ENCODE measurements at places on chromosomes 6 and 20.

- no peak for DNase-seq
Measured at GRCh38 chr6:41071501-41071922, 644 bp downstream of the OARD1 start.

DNA sequence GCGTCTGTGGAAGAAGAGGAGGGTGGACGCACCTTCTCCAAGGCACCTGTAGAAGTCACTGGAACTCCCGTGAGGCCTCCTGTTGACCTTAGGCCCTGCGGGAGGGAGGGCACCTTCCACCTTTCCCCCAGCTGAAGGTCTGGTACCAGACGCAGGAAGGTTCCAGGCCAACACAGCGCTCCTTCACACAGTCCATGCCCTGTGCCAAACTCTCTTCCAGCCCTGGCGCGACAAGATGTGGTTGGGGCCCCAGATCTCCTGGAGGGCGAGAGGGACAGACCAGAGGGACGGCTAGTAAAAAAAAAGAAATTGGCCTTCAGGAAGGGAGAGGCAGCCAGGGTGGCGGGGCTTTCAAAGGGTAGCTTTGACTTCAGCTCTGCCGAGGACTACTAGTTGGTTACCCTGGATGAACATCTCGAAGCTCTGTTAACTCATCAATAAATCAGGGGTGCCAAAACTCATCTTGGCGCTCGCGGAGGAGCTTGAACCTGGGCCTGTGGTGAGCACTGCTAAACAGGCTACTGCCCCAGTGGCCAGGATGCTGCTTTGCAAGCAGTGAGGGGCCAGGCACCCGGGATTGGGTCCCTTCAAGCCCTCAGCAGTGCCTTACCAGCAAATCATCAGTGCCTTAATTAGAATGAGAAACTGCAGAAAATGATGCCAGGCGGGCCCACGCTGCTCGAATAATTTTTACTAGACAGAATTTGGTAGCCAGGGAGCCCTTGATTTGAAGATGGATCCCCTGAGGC lies 14.9 kb downstream of the AARS2 start:
- no peak for DNase-seq

DNA sequence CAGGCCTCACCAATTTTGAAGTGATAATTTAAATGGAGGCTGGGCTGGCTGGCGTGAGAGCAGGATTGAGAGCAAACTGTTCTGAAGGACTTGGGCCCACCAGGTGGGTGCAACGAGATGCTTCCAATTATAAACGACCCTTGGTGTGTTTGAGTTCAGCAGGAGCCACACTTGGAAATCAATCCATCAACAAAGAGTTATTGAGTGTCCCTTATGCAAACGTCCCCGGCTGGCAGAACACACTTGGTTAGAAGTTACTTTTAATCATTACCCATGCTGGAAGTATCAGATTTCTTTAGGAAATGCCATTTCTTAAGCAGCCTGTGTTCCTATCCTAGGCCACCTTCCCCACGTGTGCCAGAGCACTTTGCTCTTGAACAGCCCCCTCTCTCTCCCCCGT lies 37.8 kb upstream of the ZNF831 start:
- no peak for DNase-seq

- no peak for DNase-seq
Measured at GRCh38 chr6:91149246-91149955, 562.5 kb upstream of the MAP3K7 start.

DNA sequence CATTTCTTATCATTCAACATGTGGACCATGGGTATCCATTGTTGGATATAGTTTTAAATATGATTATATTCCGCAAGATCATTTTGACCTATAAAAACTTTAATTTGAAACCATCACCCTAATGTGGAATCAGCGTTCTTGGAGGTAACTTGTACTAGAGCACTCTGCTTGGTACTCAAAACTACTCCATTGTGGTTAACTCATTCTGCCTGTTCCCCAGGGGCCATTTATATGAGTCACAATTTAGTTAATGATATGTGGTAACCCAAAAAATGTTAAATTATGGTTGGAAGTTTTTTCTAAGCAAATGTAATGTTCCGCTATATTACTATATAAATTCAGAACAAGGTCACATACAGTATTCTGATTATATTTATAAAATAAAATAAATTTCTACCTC lies 109.3 kb downstream of the TRDN start:
- no peak for DNase-seq

DNA sequence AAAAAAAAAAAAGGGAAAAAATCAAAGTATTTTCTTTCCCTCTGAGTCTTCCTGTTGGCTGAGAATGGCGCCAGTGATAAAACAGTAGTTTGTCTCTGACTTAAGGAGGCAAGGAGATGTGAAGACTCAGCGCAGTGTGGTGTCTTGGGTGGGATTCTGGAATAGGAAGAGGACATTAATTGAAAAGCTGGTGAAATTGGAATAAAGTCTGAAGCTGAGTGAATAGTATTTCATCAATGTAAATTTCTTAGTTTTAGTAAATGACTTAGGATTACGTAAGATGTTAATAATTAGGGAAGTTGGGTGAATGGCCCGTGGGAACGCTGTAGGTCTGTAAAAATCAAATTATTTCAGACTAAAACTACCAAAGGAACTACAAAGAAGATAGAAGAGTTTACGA lies 122.8 kb upstream of the ZNF217 start:
- no peak for DNase-seq

DNA sequence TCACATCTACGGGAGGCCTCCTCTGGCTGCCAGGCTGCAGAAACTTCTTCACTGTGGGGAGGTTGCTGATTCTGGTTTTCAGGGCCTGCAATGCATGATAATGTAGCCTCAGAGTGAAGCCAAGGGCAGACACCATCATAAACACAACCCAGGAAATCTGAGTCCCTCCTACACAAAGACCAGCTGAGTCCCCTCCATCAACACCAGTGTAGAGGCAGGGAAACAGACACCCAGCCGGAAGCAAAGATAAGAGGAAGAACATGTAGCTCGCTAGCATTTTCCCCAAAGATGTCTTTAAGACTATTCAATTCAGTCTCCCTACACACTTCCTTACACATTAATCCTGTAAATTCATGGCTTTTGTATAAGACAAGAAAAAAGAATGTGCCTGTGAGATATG lies 23.6 kb downstream of the GSTA2 start:
- DNase-seq = no peak

GRCh38 chr6:47407300-47408281 lies 70.0 kb upstream of the CD2AP start:
- no peak for DNase-seq

GRCh38 chr6:116385921-116386320 lies 15.2 kb downstream of the DSE start:
- DNase-seq = no peak

DNA sequence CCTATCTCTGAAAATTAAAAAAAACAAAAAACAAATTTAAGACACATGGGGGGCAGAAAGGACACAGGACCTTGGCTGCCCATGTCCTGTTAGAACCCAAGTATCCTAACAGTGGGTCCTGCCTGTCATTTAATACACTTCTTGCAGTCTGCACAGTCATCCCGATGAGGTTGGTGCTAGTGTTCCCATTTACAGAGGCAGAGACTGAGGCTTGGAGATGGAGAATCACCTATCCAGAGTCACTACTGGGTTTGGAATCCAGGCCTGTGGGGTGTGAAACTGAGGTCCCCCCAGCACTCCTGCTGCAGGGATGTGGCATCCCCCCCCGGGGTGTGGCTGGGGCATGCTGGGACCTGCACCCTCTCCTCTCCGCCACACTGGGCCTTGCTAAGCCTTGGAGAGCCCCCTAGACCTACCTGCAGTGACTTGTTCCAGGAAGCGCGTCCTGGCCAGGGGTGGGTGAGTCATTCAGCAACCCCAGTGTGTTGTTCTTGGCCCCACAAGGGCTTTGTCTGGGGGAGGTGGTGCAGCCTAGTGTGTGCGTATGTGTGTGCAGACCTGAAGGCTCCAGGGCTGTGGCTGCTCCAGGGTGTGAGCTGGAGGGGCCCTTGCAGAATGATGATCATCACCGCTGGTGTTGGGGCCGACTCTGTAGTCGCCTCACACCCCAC lies 49.7 kb downstream of the BCAS4 start:
- DNase-seq = peak; percentile 48

DNA sequence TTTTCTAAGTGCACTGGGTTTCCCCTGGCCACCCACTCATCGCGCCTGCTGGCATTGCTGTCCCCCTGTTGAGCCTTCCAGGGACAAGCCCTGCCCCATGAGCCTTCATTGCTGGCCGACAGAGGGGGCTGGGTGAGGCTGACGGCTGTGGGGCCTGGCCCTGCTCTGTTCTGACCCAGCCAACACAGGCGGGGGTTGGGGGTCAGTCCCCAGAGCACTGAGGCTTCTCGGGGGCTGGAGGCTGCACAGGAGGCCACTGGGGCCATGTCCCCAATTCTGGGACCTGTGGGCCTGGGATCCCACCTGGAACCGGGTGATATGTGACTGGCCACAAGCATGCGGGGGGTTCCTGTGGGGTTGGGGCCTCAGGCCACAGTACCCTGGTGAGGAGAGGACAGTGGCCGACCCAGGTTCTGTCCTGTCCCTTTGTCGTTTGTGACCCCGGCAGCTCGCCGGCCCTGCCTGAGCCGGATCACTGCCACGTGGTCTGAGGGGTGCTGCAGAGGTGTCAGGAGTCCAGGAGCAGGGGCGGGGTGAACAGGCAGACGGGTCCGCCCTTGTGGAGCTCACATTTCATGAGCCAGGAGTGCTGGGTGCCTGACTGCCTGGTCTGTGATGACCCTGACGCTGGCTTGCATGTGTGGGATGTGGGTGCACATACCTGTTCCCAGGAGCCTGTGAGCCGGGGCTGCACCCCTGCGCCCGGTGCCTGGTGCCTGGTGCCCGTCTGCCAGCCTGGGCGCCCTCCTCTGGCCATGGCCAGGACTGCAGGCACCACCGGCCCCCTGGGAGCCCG lies 2.1 kb upstream of the COL20A1 start:
- no peak for DNase-seq

DNA sequence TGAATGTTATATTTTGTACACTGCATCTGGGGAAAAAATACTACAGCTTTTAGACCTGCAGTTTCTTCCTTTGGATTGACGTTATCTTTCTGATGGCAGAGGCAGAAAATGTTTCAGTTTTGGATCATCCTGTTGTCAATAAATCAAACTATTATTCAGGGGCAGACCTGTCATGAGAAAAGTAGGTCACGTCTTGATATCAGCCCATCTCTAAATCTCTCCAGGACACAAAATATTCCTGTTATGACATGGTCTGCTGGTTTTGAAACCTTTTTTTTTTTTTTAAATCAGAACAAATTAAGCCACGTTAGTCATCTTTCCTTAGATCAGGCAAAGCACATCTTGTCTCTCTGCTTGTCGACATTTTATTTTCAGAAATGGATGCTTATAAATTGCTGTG lies 24.0 kb downstream of the IL20RA start:
- DNase-seq = no peak

GRCh38 chr20:59495894-59496510 lies 108.3 kb upstream of the PHACTR3 start:
- peak; percentile 94 for DNase-seq

GRCh38 chr6:2476376-2476775 lies 231.0 kb upstream of the GMDS start:
- peak; percentile 29 for DNase-seq

DNA sequence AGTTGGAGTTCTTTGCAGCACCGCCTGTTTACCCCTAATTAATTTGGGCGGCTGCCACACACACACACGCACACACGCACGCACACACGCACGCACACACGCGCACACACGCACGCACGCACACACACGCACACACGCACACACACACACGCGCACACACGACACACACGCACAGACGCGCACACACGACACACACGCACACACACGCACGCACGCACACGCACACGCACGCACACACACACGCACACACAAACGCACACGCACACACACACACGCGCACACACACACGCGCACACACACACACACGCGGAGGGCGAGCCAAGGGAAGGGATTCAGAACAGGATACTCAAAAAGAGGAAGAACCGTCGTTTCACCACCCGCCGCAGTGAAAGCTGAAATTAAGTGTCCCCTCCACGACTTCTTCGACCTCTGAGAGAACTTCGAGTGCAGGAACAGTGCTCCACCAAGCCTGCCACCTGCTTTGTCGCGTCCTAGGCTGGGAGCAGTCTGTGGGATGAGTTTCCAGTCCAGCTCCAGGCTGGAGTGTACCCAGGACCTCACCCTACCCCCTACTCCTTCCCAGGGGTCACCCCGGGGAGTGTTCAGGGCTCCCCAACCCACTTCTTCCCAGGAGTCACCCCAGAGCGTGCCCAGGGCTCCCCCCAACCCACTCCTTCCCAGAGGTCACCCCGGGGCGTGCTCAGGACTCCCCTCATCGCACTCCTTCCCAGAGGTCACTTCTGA lies 1.1 kb downstream of the RNASET2 start:
- DNase-seq = peak; percentile 34

DNA sequence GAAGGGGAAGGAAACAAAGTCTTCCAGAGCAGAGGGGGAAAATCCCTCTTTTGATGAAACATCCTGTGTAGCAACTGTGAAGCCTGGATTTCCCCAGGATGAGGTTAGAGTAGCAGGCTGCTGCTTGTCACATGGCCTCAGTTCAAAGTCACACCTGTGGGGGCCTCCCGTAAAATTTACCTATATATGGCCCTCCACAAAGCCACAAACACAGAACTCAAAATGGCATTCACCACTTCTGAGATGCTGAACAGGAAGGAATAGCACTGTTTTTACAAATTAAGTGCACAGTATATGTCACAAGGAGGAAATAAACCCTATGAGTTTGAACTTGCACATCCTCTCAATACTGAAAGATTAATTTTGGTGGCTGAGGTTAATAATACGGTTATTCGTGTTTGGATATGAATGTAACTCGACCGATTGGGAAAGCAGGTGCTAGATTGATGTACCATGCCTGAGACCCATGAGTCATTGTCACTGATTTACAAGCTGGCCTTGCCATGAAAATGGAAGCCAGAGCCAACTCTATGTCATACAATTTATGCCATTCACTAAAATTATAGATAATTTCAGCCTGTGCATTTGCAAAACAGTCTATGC lies 70.6 kb downstream of the SGK1 start:
- DNase-seq = peak; percentile 83

DNA sequence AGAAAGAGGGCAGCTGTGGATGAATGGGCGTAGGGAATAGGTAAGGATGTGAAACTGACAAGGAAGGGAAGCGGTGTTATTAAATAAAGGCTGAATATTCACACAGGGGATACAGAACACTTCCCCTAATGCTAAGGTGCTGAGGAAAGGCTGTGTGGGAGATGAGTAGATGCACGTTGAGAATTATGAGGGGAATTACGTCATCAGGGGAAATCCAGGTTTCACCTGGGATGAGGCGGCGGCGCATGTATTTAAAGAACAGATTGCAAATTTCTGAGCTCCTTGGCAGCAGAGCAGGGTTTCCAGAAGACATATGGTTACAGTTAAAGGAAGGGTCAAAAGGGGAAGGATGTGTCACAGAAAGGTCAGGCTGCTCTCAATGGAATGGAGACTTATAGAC lies 28.7 kb upstream of the EDN1 start:
- DNase-seq = no peak

DNA sequence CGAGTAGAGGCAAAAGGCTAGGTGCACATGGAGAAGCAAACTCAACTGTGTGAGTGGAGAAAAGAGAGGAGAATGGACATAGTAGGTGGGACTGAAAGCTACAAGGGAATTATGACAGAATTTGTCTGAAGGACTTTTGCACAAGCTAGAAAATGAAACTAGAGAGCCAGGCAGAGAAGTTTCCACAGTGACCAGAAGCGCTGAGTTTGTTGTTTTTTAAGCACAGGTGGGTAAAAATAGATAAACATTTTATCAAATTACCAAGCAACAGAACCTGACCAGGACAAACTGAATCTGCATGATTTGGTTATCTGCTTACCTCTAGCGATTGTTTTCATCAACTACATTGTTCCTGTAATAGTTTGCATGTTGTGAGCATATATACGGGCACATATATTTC lies 38.6 kb downstream of the SMLR1 start:
- DNase-seq = no peak

Measured in tongue (tissue), 3 donors.